ENCODE measurements at places on chromosomes 5 and 9.

GRCh38 chr5:74130155-74130897 is 504.3 kb downstream of the ARHGEF28 start:
- peak; percentile 85 for DNase-seq

GRCh38 chr9:93893899-93894690 is 61.1 kb downstream of the BARX1 start:
- DNase-seq = no peak

DNA sequence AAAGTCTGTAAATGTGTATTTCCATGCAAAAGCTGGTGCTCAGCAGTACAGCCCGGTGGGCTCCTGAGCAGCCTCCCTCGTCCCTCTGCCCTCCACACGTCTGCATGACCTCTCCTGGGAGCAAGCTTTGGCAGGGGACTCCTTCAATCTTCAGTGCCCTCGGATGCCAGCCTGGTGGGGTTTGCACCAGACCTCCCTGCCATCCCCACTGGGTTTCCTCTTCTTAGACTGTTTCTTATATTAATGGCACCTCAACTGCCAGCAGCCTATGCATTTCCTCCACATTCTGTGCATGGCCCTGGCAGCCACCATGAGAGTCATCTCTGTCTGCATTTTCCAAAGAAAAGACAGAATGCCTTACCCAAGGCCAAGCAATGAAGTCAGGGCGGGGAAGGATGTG is 108.4 kb downstream of the ROR2 start:
- DNase-seq = no peak

- no peak for DNase-seq
Observed at GRCh38 chr9:69376651-69377050, 51.6 kb downstream of the ENTREP1 start.

GRCh38 chr9:133777068-133777791 is 39.1 kb upstream of the SARDH start:
- DNase-seq = no peak

DNA sequence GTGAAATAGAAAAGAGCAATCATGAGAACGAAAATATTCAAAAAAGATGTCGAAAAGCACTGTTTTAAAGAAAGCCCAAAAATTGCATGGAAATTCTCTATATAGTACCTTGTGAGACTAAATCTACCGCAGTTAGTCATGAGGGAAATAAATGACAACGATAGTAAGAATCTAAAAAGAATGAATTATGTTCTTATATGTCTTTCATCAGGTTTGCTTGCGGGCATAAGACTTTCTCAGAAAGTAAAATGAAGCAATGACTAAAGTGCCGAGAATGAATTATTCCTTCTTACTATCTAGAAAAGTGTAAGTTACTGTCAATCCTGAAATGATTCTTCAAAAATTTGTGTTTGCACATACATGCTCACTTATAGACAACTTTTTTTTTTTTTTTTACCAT is 26.4 kb downstream of the PTPRD start:
- no peak for DNase-seq

DNA sequence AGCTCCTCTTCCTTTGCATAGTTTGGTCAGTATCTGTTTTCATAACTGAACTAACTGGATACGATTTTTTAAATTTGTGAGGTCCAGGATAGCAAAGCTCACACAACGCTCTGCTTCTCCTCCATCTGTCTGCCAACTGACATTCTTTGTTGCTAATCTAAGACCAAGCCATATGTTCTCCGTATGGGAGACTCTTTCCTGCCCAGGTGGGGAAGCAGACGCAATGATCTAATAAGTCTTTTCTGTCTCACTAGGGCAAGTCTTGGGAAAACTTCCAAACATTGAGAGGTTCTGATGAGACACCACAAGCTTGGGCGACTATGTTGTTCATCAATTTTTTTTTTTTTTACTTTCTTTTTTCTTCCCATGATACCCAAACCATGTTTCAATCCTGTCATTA is 558.5 kb downstream of the EFNA5 start:
- DNase-seq = peak; percentile 92

DNA sequence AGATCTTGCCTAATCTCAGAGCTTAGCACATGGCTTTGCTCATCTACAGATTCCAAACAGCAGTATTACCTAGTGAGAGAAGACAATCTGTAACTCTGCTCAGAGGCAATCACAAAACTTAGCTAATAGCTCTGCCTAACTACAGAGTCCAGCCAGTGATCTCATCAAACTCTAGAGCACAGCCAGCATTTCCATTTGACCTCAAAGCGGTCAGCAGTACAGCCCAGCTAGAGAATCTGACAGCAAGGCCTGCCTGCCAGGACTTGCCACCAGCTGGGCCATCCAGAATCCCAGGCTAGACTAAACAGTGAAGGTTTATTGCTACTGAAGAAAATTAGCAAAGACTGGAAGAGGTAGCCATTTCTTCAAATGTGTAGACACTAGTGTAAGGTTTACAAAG is 217.9 kb upstream of the VLDLR start:
- no peak for DNase-seq

DNA sequence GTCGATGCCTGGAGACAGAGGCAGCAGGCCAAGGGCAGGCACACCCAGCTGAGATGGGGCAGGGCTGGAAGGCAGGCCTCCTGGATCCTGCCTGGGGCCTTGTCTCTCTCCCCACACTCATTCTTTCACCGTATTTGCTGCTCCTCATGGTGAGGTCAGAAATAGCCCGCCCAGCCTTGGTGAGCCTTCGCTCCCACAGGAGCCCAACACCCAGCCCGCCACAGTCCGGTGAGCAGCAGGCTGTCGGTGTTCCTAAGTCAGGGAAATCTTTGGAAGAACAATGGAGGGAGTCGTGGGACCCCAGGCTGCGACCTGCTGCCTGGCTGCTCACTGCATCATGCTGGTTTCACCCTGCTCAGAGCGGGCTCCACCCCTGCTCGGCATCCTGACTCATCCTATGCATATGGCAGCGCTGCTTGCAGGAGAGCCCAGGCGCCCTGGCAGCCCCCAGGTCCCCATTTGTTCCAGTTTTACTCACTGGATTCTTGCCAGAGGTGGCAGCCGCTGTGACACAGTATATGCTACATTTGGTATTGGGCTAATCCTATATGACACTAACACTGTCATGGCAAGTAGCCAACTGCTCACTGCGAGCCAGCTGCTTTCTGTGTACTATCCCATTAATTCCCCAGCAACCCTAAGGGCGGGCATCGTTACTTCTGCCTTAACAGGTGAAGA is 53.2 kb upstream of the NCS1 start:
- peak; percentile 71 for DNase-seq

DNA sequence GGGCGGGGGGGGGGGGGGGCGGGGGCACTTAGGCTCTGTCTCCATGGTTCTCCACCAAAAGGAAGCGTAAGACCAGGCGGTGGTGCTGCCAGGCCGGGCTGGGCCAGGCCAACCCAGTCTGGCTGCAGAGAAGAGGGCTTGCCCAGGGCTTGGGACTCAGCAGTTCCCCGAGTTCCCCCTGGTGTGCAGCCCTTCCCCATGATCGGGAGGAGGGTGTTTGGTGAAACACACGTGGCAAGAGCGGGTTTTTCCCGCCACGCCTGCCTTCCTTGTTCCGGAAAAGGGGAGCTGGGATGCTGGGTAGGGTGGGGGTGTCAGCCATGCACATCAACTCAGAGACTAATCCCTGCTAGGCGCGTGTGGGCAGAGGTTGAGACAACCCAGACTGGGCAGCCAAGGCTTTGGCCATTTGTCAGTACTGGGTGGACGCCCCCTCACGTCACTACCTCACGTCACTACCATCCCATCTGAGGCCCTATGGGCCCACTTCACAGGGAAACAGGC is 32.9 kb downstream of the PRRX2 start:
- no peak for DNase-seq

- DNase-seq = no peak
Observed at GRCh38 chr5:77444356-77444755, 47.8 kb downstream of the WDR41 start.

DNA sequence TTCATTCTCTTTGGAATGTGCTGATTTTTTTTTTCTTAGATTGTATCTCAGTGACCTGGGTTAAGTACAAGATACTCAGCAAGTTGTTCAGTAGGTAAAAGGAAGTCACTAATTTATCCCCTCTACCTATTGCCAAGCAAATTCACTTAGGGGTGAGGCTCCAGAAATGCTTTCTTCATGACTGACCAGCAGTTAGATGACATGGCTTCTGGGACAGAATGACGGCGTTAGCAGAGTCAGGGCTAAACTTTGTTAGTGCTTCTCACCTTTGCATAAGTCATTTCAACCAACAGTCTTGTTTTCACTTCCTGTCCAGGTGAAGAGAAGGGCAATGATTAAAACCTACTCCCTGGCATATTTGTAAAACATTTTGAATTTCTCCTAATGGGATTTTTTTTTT is 20.2 kb upstream of the MTAP start:
- no peak for DNase-seq

GRCh38 chr5:158877124-158877581 is 222.6 kb downstream of the EBF1 start:
- no peak for DNase-seq

Measured in G401 (cell line).